ENCODE measurements at places on chromosomes 7 and 10.

DNA sequence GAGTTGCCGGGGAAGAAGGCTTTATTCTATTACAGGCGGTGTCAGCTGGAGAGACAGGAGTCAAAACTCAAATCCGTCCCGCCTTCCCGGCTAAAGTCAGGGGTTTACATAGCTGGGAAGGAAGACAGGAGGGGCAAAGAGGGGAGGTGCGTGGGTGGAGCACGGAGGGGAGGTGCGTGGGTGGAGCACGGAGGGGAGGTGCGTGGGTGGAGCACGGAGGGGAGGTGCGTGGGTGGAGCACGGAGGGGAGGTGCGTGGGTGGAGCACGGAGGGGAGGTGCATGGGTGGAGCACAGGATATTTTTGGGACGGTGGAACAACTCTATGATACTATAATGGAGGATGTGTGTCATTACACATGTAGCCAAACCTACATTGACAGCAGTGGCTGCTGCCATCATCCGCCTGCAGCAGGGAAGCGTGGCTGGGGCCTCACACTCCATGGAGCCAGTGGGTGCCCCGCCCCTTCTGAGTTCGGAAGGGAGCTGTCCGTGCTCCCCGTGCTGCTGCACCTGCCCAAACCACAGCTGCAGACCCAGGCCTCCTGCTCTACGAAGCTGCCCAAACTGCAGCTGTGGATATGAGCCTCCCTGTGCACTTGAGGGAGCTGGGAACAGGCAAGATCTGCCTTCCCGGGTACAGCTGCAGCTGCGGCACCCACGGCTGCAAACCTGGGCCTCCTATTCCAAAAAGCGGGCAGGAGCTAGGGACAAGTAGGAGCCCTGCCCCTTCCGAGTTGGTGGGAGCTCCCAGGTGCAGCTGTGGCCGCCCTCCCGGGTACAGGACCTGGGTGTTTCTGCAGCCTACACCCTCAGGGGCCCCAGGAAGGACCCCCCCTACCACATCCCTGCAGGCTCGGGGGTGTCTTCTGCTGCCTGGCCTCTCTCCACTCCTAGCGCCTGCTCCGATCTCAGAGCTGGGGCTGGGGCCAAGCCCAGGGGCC is 119.4 kb downstream of the DYNC2I1 start:
- no peaks in the 10 kb centered on the region for H3K36me3 ChIP-seq
- peaks cover 7% of the 10 kb centered on the region for H3K27me3 ChIP-seq
- no peak for DNase-seq

DNA sequence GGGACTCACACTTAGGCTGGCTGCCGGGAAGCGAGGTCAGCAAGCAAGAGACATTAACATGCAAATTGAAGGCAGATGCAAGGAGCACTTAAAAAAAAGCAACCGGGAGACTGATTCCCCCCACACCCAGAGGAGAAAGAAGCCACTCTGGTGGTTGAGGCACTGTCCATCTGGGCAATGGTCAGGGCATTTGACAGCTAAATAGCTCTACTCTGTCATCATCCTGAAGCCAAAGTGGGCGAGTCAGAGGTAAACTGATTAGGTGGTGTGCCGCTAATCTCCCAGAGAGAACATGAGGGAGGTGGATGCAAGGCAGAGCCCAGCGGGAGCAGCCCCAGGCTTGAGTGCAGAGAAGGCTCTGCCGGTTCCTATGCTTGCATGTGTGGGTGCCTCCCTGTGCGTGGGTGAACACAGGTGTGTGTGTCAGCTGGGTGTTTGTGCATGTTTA is 100.6 kb downstream of the PLXNA4 start:
- peaks cover 10% of the 10 kb centered on the region for H3K4me1 ChIP-seq
- no peak overlapping the region for H3K27ac ChIP-seq
- H3K4me3 ChIP-seq = no peak overlapping the region
- no peak for DNase-seq

DNA sequence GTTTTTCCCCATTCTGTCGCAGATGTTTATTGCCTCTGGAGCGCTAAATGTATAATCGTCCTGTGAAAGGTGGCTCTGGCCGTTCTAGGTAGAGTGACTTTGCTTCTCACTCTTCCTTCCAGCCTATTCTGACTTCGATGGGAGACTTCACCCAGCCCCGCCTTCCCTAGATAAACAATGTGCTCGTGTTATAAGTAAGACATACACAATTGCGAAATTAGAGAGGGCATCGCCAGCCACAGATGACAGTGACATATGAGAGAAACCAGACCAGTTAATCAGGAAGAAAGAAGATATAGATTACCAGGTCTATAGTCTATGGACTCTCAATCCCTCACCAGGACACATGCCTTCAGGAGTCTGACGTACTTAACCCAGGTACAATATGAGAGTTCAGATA is 1050.5 kb upstream of the AUTS2 start:
- no peak overlapping the region for H3K4me3 ChIP-seq
- no peak overlapping the region for H3K27ac ChIP-seq
- DNase-seq = no peak
- no peaks in the 10 kb centered on the region for H3K4me1 ChIP-seq

GRCh38 chr7:2640846-2641316 is 9.1 kb downstream of the TTYH3 start:
- H3K27ac ChIP-seq = no peak overlapping the region
- no peak overlapping the region for H3K4me3 ChIP-seq
- H3K4me1 ChIP-seq = peaks cover 2% of the 10 kb centered on the region
- no peaks in the 10 kb centered on the region for H3K27me3 ChIP-seq

DNA sequence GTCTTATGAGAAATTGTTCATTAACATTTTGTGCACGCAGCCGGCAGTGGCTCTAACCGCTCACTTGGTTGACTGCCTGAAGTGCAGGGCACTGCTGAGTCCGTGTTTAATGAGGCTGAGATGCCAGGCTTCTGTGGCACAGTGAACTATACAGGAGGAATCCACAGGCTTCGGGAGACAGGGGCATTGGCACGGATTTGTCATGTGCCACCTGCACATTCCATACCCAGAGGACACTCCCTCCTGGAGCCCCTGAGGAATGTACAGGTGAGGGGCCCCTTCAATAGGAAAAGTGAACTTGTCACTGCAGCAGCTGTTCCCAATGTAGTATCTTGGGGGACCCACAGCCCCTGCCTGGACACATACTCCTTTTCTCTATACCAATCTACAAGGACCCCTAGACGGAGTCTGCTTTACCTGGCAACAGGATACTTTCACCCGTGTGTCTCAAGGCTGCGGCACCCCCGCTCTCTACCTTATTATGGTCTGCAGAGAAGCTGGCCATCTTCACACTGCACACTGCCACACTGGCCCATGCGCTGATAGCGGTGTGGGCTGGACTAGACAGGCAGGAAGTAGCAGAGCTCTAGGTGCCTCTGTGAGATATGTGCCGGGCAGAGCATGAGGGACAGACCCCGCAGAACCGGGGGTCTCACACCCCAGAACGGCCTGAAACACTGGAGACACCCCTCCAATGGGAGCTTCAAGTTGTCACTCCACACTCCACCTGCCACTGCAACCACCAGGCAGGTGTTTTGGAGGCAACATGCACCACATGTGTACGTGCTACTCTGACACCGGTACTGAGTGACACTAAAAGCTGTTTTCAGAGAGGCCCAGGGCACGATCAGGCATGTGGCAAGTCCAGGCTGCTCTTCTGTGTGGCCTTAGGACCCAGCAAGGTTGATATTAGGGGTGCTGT is 71.4 kb upstream of the RHEB start:
- no peak for DNase-seq
- H3K27ac ChIP-seq = no peak overlapping the region
- no peak overlapping the region for H3K4me3 ChIP-seq
- H3K36me3 ChIP-seq = peaks cover 32% of the 10 kb centered on the region
- H3K4me1 ChIP-seq = no peaks in the 10 kb centered on the region

DNA sequence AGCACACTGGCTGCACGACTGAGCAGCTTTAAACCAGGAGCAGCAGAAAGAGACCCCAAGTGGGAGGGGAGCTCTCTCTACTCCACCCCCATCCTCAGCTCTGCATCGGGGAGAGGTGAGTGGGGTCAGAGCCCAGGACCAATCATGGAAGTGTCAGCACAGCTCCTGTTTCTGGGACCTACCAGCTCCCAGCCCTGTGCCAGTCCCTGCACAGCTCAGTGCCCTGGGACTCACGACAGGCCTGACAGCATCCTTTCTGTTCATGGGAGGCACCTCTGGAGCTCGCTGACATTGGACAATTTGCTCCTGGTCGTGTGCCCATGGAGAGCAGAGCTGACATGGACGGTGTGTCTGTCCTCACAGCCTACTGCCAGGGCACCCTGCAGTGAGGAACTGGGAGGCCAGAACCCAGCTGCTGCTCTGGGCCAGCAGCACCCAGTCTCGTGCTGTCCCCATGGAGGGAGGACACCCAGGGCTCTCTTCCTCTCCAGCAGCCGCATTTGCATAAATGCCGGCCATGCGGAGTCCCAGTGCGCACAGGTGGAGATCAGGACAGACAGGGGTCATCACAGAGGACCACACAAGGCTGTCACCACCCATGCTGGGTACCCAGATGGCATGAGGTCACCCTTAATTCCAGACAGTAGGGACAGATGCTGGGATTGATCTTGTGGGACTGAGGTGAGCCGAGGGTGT is 45.9 kb upstream of the MSMB start:
- H3K36me3 ChIP-seq = no peaks in the 10 kb centered on the region
- peak overlapping the region; percentile 29 for H3K4me3 ChIP-seq
- H3K4me1 ChIP-seq = peaks cover 77% of the 10 kb centered on the region
- H3K27me3 ChIP-seq = no peaks in the 10 kb centered on the region
- DNase-seq = no peak

DNA sequence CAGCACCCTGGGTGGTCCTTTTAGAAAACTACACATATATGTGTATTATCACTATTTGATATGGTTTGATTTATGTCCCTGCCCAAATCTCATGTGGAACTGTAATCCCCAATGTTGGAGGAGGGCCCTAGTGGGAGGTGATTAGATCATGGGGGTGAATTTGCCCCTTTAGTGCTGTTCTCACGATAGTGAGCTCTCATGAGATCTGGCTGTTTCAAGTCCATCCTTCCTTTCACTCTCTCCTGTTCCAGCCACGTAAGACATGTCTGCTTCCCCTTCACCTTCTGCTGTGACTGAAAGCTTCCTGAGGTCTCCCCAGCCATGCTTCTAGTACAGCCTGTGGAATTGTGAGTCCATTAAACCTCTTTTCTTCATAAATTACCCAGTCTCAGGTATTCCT is 37.3 kb downstream of the DOCK4 start:
- no peak for DNase-seq
- no peak overlapping the region for H3K4me3 ChIP-seq
- no peak overlapping the region for H3K27ac ChIP-seq
- no peaks in the 10 kb centered on the region for H3K27me3 ChIP-seq

- H3K4me1 ChIP-seq = no peaks in the 10 kb centered on the region
- H3K36me3 ChIP-seq = no peaks in the 10 kb centered on the region
- H3K4me3 ChIP-seq = no peak overlapping the region
- peaks cover 23% of the 10 kb centered on the region for H3K27me3 ChIP-seq
- no peak overlapping the region for H3K27ac ChIP-seq
These were observed 80.7 kb upstream of the EMX2 start for GRCh38 chr10:117461766-117462423.

- no peak overlapping the region for H3K27ac ChIP-seq
- peaks cover 32% of the 10 kb centered on the region for H3K27me3 ChIP-seq
- no peak overlapping the region for H3K4me3 ChIP-seq
These were observed 30.3 kb downstream of the ADCYAP1R1 start for GRCh38 chr7:31082447-31082846.

GRCh38 chr10:62707810-62708209 is 96.7 kb upstream of the ADO start:
- no peaks in the 10 kb centered on the region for H3K27me3 ChIP-seq
- DNase-seq = no peak
- no peaks in the 10 kb centered on the region for H3K4me1 ChIP-seq
- H3K36me3 ChIP-seq = no peaks in the 10 kb centered on the region
- H3K4me3 ChIP-seq = no peak overlapping the region

DNA sequence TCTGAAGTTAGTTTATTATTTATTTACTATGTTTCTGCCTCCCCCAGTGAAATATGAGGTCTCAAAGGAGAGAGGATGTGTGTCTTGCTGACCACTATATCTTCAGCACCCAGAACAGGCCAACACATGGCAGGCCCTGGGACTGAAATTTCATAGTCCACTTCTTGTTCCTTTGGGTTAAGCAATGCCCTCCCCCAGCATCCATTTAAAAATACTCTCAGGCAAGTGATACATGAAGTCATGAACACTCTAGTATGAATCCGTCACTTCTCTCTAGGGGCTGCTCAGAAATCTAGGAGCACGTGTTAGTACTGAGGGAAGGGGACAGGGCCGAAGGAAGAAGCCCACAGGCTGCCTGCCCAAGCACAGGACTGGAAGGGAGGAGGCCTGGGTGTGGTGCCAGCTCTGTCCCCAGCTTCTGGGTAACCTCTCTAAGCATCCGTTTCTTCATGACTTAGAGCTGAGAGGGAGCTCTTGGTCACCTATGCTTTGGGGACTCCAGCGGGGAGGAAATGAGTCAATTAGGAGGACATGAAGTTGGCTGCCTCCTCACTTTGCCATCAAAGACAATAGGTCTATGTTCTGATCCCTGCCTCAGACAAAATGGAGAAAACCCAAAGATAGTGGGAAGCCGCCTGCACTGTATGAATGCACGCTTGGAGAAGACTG is 119.2 kb downstream of the KCNMA1 start:
- no peaks in the 10 kb centered on the region for H3K36me3 ChIP-seq
- peaks cover 27% of the 10 kb centered on the region for H3K27me3 ChIP-seq
- no peaks in the 10 kb centered on the region for H3K4me1 ChIP-seq
- no peak overlapping the region for H3K27ac ChIP-seq
- no peak overlapping the region for H3K4me3 ChIP-seq
- no peak for DNase-seq

DNA sequence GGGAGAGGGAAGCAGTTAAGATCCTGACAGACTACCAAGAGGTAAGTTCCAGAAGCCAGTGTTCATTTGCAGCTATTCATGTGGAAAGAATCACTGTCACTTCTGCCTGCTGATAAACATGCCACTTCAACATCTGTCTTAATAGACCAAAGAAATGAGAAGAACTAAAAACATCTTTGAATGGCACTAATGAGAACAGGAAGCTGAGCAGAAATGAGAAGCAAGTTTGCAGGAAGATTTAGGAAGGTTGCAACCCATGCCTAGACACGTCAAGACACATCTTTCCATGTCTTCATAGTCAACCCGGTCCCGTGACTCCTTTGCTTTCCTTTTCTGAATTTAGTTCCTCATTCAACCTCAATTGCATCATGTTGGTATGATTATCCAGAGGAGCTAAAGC is 180.0 kb downstream of the PDE1C start:
- H3K36me3 ChIP-seq = no peaks in the 10 kb centered on the region
- no peak for DNase-seq

- no peaks in the 10 kb centered on the region for H3K27me3 ChIP-seq
- H3K4me1 ChIP-seq = peaks cover 15% of the 10 kb centered on the region
- H3K27ac ChIP-seq = no peak overlapping the region
- no peak for DNase-seq
These were observed 55.2 kb upstream of the FAM133B start for GRCh38 chr7:92645114-92646061.

- H3K36me3 ChIP-seq = peaks cover 5% of the 10 kb centered on the region
- H3K27me3 ChIP-seq = no peaks in the 10 kb centered on the region
- DNase-seq = no peak
- peak overlapping the region; percentile 77 for H3K4me3 ChIP-seq
- peak overlapping the region; percentile 38 for H3K27ac ChIP-seq
- H3K4me1 ChIP-seq = peaks cover 26% of the 10 kb centered on the region
These were observed 478 bp upstream of the ZNF22 start for GRCh38 chr10:45000138-45000751.

All from T-cell (primary cell).